ENCODE measurements at places on chromosomes 16 and 17. TPM values are rescaled to one million over a fixed set of nuclear protein-coding genes. Genes with fewer than 3 reads are reported as not detected.

Gene FBXW10
- 0.20 TPM for total RNA-seq

Gene CORO1A
- 33.3 TPM for total RNA-seq

Gene OTOA
- total RNA-seq: 0.13 TPM

Gene NPIPA1
- 165 TPM for total RNA-seq

Gene EIF3CL
- 6.1 TPM for total RNA-seq

Gene KRT25
- total RNA-seq: not detected

Gene TGFB1I1
- total RNA-seq: 45.0 TPM

Gene ARSG
- 6.7 TPM for total RNA-seq

Gene CCL22
- total RNA-seq: not detected

Gene FBXO39
- 0.72 TPM for total RNA-seq

Gene ASGR2
- total RNA-seq: not detected

Gene MYO15A
- 5.4 TPM for total RNA-seq

Gene PLEKHH3
- total RNA-seq: 23.6 TPM

Gene TBX2
- total RNA-seq: 7.7 TPM

Gene AATK
- 1.4 TPM for total RNA-seq
